ENCODE measurements at places on chromosomes 3 and 15.

GRCh38 chr15:88391700-88392099 lies 75.5 kb downstream of the MRPL46 start:
- DNase-seq, result no peak

- no peak for DNase-seq
Measured at GRCh38 chr3:185968168-185968567, 30.4 kb upstream of the TRA2B start.

DNA sequence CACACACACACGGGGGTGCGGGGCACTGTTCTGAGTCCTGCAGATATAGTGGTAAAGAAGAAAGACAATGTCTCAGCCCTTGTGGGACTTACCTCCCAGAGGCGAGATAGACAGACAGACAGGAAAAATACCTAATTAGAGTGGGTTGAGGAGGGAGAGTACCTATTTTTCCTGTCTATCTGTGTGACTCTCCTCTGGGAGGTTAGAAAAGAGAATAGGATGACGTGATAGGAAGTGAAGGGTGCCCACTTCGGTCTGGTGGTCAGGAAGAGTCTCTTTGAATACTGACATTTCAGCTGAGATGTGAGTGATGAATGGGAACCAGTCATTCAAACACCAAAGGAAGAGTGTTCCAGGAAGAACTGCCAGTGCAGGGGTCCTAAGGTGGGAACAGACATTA lies 4.1 kb upstream of the APOD start:
- DNase-seq, result no peak

- no peak for DNase-seq
Measured at GRCh38 chr3:14907043-14907966, 40.1 kb upstream of the NR2C2 start.

- DNase-seq, result no peak
Measured at GRCh38 chr3:127224118-127224517, 31.2 kb downstream of the PRR23E start.

GRCh38 chr3:194184801-194185200 lies 48.9 kb downstream of the HES1 start:
- no peak for DNase-seq

DNA sequence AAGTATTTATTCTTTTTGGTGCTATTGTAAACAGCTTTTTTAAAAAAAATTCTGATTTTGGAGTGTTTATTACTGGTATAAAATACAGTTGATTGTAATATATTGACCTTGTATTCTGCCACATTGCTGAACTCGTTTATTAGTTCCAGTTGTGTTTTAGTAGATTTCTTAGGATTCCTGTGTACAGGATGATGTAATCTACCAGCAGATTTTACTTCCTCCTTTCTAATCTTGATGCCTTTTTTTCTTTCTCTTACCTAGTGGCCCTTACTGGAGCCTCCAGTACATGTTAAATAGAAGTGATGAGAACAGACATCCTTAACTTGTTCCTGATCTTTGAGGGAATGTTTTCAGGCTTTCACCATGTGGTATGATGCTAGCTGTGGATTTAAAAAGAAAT lies 70.4 kb upstream of the KY start:
- no peak for DNase-seq

- DNase-seq, result no peak
Measured at GRCh38 chr15:33737687-33738601, 230.4 kb upstream of the CHRM5 start.

DNA sequence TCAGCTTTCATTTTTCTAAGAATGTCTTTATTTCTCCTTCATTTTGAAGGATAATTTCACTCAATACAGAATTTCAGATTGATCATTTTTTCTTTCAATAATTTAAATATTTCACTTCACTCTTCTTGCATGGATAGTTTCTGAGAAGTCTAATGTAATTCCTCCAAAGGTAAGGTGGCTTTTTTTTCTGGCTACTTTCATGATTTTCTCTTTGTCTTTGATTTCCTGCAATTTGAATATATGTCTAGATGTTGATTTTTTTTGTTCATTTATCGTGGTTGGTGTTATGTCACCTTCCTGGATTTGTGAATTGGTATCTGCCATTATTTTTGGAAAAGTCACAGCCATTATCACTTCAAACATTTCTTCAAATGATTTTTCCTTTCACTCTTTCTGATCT lies 14.6 kb upstream of the MCF2L2 start:
- no peak for DNase-seq

- no peak for DNase-seq
Measured at GRCh38 chr3:56122911-56123310, 345.4 kb downstream of the ERC2 start.

DNA sequence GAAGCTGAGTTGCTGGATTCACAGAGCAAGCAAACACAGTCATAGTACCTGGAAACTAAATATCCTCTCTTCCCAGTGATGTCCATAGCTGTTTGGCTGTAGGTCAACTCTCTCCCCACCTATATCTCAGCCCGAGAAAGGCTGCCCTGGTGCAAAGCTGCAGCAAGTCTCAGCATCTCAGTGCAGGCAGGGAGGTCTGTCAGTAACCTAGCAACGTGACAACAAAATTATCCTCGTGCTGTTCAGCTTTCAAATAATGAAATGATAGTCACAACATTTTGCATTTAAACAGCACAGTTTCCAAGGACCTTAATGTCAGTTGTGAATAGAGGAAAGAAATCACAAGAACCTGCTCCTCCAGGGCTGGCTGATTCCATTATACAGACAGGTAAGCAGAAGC lies 83.6 kb downstream of the CHST2 start:
- DNase-seq, result no peak

DNA sequence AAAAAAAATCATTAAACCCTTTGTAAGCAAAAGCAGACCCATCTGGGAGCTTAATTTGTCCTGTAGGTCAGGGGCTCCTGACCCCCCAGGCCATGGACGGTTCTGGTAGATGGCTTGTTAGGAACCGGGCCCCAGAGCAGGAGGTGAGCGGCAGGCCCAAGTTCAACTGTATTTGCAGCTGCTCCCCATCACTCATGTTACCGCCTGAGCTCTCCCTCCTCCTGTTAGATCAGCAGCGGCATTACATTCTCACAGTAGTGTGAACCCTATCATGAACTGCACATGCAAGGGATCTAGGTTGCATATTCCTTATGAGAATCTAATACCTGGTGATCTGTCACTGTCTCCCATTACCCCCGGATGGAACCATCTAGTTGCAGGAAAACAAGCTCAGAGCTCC lies 60.7 kb downstream of the FSIP1 start:
- no peak for DNase-seq

- DNase-seq, result no peak
Measured at GRCh38 chr3:160973067-160973809, 131.9 kb downstream of the B3GALNT1 start.

GRCh38 chr15:77468896-77469295 lies 48.2 kb downstream of the HMG20A start:
- DNase-seq, result no peak

DNA sequence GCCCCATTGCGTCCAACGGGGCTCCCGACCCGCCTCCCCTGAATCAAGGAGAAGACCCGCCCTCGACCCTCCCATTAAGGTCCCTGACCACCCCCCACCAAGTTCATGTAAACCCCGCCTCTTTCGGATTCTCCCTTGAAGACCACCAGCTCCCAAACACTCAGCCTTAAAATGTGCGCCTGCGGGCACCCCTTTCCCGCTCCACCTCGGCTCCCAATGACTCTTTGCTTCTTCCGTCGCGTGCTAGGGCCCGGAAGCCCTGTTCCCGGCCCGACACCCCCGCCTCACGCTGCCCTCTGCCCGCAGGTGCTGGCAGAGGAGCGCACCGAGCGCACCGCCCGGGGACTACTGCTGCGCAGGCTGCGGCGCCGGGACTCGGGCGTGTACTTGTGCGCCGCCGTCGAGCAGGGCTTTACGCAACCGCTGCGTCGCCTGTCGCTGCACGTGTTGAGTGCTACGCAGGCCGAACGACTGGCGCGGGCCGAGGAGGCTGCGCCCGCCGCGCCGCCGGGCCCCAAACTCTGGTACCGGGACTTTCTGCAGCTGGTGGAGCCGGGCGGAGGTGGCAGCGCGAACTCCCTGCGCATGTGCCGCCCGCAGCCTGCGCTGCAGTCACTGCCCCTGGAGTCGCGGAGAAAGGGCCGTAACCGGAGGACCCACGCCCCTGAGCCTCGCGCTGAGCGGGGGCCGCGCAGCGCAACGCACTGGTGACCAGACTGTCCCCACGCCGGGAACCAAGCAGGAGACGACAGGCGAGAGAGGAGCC lies 2.7 kb upstream of the LSMEM2 start:
- DNase-seq, result no peak

- no peak for DNase-seq
Measured at GRCh38 chr3:100097919-100098783, 16.1 kb downstream of the FILIP1L start.

DNA sequence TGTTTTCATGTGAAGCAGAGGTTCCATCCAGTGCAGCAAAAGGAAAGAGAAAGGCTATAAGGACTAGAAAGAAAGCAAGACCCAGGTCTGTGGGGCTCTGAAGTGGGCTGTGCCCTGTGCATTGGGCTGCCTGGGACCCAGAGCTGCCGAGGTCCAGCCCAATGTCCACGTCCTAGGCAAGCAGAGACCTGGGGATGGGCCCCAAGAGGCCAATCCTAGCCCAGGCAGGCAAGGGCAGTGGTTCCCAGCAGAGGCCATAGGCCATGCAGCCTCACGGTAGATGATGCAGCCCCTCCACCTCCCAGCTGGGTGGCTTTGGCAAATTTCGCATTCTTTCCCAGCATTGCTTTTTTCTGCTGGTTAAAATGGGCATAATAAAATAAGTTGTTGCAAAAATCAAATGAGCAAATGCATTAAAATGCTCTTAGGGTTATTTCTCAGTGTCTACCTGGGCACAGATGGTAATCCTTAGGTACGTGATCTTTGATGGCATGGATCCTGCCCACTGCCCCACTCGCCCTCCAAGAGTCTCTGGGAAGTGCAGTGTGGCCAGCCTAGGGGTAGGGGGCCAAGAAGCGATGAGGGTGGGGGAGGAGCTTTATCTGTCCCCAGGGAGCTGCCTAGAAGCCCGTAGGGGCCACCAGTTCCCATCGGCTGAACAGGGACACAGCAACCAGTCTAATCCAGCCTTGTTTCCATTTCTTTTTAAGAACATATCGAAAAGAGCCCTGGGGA lies 22.3 kb upstream of the GP9 start:
- no peak for DNase-seq

DNA sequence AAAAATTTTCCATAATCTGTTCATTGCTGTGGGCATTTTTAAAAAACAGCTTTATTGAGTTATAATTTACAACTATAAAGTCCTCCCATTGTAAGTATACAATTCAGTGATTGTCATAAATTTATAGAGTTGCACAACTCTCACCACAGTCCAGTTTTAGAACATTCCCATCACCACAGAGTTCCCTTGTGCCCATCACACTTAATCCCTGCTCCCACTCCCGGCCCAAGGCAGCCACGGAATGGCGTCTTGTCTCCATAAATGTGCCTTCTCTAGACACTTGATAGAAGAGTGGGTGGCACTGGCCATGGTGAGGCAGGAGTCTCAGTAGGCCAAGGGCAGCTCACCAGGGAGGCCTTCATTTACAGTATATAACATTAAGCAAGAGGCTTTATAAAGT lies 6.3 kb downstream of the TSEN2 start:
- no peak for DNase-seq

All from activated CD4-positive, alpha-beta T cell treated with anti-CD3 and anti-CD28 coated beads for 1 hour (primary cell).